Left lung (tissue), 14 donors: ENCODE measurements at places on chromosomes 3 and 15.

DNA sequence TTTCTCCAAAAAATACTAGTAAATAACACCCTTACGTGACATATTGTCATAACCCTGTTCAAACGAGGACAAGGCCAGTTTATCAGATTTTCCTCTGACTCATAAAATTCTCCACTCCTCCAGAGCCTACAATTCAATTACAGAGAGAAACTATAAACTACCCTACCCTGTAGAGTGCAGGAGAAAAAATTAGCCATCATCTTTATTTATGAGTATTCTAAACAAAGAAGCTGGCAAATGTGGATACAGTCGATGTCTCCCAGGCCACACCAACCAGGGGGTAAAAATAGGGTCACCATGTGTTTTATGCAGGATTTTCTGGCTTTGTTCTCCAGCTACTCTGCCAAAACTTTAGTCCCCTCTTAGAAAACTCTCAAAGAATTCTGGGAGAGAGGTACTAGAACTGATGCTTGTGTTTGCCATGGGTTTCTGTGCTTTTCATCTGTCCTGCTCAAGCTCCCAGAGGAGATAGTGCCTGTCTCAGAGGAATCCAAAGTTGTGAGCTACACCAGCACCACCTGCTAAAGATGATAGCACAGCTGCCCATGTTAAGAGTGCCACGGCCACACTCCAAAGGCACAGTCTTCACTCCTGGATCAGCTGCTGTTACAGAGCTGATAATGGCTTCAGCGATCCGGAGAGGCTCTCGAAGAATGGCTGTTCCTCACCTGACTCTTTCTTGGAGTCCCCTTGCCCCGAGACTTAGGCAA lies 150.2 kb downstream of the IMPG2 start:
- no peak overlapping the region for H3K4me3 ChIP-seq
- H3K27me3 ChIP-seq = no peaks in the 10 kb centered on the region
- no peak for DNase-seq
- H3K4me1 ChIP-seq = no peaks in the 10 kb centered on the region
- no peak overlapping the region for H3K27ac ChIP-seq

DNA sequence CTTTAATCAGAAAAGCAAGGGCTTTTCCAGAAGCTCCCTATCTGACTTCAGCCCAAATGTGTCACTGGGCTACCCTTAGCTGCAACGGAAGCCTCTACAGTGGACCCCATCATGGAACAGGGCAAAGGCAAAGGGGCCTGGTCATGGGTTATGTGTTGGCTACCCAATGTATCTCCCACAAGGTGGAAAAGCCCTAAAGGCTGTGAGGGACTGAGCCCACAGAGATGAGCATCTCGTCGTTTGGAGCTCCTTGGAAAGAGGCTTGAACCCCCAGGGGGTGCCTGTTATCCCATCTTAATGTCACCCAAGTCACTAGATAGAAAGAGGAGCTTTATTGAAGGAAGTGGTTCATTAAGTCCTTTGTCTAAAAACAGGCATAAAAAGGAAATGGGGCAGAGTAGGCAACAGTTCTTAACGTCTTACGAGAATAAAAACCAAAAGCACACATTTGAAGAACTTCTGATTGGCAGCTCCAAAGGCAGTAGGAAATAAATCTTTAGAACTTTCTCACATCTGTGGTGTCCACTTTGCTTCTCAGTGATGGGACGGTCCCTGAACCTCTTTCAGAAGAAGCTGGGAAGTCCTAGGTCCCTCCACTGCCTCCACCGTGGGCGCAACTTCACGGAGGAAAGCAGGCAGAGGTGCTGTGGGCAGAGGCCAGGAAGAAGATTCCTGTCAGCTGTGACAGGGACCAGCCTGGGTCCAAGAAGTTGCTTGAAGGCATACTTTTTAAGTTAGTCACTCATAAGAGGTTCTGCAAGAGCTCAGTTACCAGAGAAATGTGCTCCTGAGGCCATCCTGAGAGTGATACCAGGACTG lies 93.7 kb downstream of the MYLK start:
- no peaks in the 10 kb centered on the region for H3K36me3 ChIP-seq
- no peaks in the 10 kb centered on the region for H3K4me1 ChIP-seq
- DNase-seq = no peak
- no peak overlapping the region for H3K27ac ChIP-seq
- H3K27me3 ChIP-seq = no peaks in the 10 kb centered on the region

GRCh38 chr3:61066800-61067199 lies 184.5 kb downstream of the FHIT start:
- H3K4me1 ChIP-seq = no peaks in the 10 kb centered on the region
- H3K27me3 ChIP-seq = no peaks in the 10 kb centered on the region
- no peaks in the 10 kb centered on the region for H3K36me3 ChIP-seq
- H3K4me3 ChIP-seq = no peak overlapping the region
- no peak for DNase-seq

GRCh38 chr3:121483290-121483689 lies 62.5 kb downstream of the POLQ start:
- no peaks in the 10 kb centered on the region for H3K27me3 ChIP-seq
- H3K4me3 ChIP-seq = no peak overlapping the region
- H3K36me3 ChIP-seq = no peaks in the 10 kb centered on the region

DNA sequence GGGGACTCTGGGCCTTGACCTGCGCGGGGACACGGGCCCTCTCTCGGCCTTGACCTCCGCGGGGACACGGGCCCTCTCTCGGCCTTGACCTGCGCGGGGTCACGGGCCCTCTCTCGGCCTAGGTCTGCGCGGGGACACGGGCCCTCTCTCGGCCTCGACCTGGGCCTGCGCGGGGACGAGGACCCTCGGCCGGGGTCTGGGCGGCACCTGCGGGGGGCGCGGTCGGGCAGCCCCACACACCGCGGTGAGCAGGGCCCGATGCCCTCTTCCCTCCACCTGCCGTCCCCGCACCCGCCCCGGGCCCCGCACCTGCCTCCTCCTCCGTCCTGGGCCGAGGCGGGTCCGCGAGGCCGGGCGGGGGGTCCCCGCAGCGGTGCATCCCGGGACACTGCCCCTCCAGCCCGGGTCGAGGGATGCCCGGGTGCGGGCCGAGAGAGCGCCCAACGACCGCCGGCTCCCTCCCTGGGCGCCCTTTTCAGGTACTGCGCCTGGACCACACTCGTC lies 15.6 kb upstream of the CERS3 start:
- no peak for DNase-seq
- peaks cover 38% of the 10 kb centered on the region for H3K27me3 ChIP-seq
- H3K4me1 ChIP-seq = no peaks in the 10 kb centered on the region
- no peaks in the 10 kb centered on the region for H3K36me3 ChIP-seq

DNA sequence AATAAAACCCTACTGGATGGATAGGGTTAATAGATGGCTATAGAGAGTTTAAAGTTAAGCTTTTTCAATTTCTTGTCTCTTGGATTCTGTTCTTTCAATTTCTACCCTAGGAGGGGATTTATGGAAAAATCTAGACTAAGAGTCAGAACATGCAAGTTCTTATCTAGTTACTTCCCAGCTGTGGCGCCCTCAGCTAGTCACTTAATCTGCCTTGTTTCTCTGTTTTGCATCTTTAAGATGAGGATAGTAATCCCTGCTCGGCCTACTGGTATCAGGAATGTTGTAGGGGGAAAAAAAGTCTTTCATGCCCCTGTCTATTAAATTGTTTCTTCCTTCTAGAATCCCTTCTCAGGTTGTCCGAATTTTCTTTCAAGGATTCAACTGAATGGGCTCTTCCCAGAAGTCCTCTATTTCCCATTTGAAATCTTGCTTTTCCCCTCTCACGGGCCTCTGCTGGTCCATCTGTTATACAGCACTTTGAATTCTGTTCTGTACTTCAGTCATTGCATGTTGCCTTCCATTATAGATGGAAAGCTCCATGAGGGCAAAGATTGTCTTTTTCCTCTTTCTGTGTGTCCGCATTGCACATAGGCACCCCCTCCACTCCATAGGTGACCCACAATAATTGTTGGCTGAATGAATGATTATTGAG lies 4.4 kb downstream of the KCTD6 start:
- no peak overlapping the region for H3K4me3 ChIP-seq
- H3K4me1 ChIP-seq = peaks cover 47% of the 10 kb centered on the region
- DNase-seq = no peak
- H3K27me3 ChIP-seq = no peaks in the 10 kb centered on the region

DNA sequence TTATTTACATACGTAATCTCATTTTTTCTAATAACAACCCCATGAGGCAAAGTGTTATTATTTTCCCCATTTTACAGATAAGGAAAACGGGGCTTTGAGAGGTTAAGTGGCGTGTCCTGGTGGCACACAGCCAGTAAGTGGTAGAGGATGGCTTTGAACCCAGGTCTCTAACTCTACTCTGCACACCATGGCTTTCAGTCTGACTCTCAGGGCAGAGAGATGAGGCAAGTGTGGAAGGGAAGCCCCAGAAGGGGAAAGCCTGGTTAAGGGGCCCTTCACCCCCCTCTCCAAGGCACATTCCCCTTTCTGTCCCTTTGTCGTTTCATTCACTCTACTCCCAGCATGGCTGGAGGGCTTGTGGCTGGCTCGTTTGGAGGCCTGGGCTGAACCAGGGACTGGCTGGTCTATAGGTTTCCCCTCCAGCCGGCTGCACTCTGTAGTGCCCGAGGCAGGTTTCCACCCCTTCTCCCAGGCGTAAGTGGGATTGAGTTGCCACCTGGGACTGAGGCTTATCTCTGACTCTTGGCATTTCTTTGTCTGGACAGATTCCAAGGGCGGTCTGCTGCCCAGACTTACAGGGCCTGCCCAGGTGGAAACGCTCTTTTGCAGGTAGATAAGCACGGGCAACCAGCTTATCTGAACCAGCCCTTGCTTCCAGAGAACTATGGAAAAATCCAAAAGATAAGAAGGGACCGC lies 12.1 kb downstream of the SEMA4B start:
- peaks cover 27% of the 10 kb centered on the region for H3K4me1 ChIP-seq
- H3K27me3 ChIP-seq = no peaks in the 10 kb centered on the region
- peak overlapping the region; percentile 53 for H3K27ac ChIP-seq
- H3K36me3 ChIP-seq = peaks cover 29% of the 10 kb centered on the region
- no peak overlapping the region for H3K4me3 ChIP-seq
- DNase-seq = peak; percentile 74
